ENCODE measurements at places on chromosomes 6 and 20.

DNA sequence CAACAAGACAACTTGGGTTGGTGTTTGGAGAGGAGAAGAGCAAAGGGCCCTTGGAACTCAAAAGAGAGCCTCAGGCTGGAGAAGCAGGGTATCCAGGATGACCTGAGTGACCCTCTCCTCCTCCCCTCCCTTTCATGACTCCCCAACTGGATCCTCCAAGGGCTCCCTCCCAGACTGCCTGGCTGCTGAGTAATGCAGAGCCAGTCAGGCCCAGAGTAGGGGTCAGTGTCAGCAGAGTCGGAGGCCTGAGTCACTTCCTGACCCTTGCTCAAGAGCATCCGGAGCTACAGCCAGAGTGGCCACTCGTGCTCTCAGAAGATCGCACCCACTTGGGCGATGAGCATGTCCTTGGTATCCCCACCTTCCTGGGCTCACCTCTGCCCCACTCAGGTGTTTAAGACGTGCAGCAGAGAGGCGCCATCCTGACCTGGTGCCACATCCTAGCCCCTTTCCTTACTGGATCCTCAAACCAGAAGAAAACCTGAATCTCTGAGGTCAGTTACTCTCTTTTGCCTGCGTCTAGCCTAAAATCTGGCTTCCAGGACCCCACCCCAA, 2.8 kb upstream of the MAPK13 start:
- DNase-seq, result no peak

DNA sequence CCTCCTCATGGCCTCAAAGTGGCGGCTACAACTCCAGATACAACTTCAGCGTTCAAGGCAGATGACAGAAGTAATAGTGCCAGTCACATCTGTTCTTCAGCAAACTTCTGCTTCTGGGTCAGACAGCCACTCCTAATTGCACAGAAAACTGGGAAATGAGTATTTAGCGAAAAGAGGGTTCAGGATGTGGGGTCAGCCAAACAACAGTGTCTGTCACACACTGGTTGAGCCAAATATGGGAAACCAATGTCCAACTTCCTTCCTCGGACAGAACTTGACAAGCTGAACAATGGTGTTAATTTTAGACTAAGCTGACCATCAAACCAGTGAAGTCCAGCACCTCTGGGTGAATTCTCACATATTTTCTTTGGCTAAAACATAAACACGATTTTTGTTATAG, 22.1 kb downstream of the NUDT3 start:
- no peak for DNase-seq

DNA sequence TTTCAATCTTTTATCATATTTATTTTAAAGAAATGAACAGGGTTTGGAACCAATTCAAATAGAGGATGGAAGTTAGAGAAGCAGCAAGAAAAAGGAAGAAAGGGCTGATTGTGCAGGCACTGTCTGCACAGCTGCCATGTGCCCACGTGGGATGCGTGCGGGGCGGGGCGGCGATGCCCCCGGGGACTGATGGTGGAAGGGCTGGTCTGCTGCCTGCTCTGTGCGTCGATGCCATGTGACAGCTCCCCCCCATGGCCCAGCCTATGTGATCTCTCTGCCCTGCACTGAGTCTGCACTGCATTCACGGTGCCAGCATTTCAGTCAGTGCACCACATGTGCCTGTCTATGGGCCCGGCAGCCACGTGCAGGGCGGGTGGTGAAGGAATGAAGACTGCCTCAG, 96.4 kb downstream of the IRF4 start:
- DNase-seq, result no peak

GRCh38 chr6:20159781-20160540, 52.3 kb downstream of the MBOAT1 start:
- DNase-seq, result no peak

DNA sequence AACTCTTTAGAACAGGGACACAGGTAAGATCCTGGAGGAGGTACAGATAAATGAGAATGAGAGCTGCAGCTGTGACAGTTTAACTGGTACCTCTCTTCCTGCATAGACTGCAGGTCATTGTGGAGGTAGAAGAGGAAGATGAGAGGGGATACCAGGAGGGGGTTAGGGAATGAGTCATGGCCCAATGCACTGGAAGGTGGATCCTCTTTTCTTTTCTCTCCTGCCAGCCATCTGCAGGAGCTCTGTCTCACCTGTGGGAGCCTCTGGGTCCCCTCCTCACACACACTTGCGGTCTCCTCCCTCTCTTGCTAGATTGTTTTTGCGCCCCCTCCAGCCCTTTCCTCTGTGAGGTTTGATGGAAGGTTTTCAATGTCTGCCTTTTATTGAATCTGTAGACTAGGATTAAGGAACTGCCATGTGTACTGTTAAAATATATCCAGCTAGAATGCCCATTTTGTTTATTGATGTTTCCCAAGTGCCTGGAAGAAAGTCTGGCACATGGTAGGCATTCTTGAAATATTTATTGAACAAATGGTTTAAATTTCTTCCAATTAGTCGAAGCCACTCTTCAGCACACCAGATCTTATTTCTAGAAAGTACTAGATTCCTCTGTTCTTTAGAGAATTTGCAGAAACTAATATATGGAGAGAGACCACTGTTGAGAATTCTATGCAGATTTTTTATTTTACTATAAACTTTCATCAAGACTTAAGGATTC, 13.0 kb downstream of the C6orf163 start:
- DNase-seq, result no peak

DNA sequence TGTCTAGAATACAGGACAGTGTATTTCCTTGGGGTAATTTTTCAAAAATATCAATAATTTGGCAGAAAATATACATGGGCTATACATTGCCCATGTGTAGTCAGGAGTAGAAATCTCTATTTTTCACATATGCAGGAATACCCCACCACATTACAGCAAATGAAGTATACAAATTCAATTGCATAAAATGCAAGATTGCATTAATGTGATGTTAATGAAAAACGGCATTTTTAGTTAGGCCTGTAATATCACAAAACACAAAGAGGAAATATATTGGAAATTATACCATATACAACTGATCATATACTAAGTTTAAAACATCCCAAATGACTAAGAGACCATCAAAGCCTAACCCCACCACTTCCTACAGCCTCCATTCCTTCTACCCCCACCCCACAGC, 154.9 kb downstream of the SYNE1 start:
- no peak for DNase-seq

- DNase-seq, result no peak
These were observed 196.6 kb downstream of the ESR1 start for GRCh38 chr6:152004036-152004566.

- DNase-seq, result no peak
These were observed 32.2 kb upstream of the CHD6 start for GRCh38 chr20:41650231-41650948.

DNA sequence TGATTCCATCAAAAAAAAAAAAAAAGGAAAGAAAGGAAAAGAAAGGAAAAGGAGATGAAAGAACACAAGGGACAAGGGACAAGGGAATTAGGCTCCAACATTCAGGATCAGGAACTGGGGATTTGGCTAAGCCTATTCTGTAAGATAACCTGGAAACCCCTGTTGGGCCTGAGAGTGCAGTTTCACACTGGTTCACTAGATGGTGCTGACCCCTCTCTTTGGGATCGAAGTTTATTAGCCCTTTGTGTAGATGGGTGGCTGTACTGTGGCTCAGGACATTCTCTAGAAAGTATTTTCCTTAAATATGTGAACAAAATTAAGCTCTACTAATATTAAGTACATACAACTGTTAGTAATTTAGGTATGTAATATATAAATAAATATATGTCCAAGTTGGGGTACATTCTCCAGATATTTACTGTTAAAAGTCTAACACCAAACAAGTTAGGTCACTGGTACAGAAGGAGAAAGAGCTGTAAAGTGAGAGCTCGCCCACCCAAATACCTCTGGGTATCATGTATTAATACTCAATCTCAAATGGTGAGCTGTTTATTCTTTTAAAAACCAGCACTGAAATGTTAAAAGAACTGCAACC, 6.3 kb downstream of the OR2A4 start:
- no peak for DNase-seq

GRCh38 chr20:23125159-23125558, 39.0 kb upstream of the CD93 start:
- no peak for DNase-seq

- no peak for DNase-seq
These were observed 171.8 kb downstream of the BCAS1 start for GRCh38 chr20:53898556-53898931.

DNA sequence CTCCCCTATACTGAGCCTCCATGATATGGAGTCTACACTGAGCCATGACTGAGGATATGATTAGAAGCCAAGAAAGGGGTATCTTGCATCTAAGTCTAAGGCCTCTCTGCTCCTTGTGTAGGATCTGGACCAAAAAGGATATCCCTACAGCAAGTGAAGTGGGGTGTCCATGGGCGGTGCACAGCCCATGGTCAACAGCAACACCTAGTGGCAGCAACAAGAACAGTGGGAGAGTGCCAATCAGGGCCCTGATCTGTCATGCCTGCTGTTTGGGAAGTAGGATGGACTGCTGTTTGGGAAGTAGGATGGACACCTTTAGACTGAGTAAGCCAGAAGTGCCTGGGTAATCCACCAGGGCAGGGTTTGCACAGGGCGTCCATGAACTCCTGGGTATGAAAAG, 22.4 kb downstream of the PTGIS start:
- no peak for DNase-seq

GRCh38 chr20:38034961-38035360, 1.4 kb downstream of the RPRD1B start:
- DNase-seq, result no peak

GRCh38 chr20:5486377-5487054, 169.8 kb upstream of the PROKR2 start:
- no peak for DNase-seq

DNA sequence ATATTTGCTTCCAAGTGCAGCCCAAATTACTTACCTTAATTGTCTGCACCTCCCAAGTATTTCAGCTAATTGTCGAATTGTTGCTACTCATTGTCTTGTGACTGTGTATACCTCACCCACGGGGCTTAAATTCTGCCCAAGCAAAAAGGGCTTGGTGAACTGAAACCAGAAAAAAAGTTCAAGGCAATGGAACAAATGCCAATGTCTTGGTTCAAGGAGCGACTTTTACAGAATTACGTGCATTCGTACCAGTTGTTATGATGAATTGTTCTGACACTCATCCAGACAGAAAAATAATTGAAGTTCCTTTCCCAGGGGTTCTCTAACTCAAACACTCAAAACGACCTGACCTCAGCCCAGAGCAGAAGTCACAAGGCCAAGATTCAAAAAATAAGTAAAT, 13.9 kb upstream of the PXDC1 start:
- no peak for DNase-seq

DNA sequence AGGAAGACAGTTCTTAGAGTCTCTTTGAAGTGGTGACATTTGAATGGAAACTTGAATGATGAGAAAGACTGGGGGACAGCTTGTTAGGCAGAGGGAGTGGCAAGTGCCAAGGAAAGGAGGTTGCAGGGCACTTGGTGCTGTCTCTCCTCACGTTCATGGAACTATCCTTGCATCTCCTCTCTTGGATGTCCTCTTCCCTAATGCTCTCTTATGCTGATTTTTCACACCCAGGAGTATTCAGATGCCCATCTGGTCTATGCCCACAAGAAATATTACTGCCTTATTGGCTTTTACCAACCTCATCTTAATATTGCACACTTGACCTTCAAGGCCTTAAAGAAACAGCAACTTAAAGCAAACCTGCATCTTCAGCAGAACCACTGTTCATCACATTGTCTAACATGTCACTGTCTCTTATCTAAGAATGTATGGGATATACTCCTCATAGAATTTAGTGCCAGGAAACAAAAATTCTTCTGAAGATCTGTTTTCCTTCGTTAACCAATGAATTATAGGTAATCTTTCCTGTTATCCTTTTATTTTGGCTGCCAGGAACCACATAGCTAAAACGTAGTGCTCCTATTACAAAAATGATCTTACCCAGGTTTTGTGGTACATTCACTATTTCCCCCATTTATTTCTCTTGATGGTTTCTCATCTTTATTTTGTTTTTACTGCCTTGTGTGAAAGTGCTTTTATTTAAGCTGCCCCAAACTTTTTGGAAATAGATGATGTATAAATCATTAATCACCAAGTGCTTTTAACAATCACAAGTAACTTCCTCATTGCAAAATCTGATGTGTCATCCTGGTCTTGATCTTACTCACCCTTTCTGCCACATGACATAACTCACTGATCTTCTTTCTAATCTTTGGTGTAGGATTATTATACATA, 12.8 kb downstream of the RGS17 start:
- DNase-seq, result no peak

GRCh38 chr6:64580346-64580745, 944.7 kb downstream of the PHF3 start:
- DNase-seq, result no peak

GRCh38 chr20:15927893-15928650, 645.2 kb downstream of the KIF16B start:
- DNase-seq, result no peak
